ENCODE measurements at places on chromosomes 16 and 17. TPM values are rescaled to one million over a fixed set of nuclear protein-coding genes. Genes with fewer than 3 reads are reported as not detected.
A peak's percentile ranks its signal among the peaks of the same experiment; 100 is the strongest.

DNA sequence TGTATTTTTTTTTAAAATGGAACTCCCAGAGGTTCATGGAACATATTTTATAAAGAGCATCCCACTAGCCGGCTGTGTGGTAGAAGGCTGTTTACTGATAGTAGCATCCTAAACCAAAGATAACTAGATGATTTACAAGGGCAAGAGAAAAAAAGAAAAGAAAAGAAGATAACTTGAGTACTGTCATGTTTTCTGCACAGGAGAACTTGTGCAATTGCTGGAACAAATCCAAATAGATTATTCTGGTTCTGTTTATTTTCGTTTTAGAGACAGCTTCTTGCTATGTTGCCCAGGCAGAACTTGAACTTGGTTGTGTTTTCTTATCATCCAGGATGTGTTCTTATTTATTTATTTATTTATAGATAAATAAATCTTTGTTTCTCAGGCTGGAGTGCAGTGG lies 20.9 kb upstream of the PPM1D start:
- H3K36me3 ChIP-seq: no peaks in the 10 kb centered on the region
- no peak overlapping the region for H3K27ac ChIP-seq
- DNase-seq: no peak
- H3K4me3 ChIP-seq: no peak overlapping the region

GRCh38 chr17:43901861-43902589 lies 5.3 kb downstream of the MPP2 start:
- peaks cover 6% of the 10 kb centered on the region for H3K4me1 ChIP-seq
- DNase-seq: no peak
- no peaks in the 10 kb centered on the region for H3K36me3 ChIP-seq
- no peak overlapping the region for H3K27ac ChIP-seq

GRCh38 chr16:4381072-4381934 lies 9.7 kb downstream of the VASN start:
- H3K4me1 ChIP-seq: peaks cover 11% of the 10 kb centered on the region
- no peaks in the 10 kb centered on the region for H3K27me3 ChIP-seq
- H3K27ac ChIP-seq: no peak overlapping the region
- H3K36me3 ChIP-seq: no peaks in the 10 kb centered on the region

DNA sequence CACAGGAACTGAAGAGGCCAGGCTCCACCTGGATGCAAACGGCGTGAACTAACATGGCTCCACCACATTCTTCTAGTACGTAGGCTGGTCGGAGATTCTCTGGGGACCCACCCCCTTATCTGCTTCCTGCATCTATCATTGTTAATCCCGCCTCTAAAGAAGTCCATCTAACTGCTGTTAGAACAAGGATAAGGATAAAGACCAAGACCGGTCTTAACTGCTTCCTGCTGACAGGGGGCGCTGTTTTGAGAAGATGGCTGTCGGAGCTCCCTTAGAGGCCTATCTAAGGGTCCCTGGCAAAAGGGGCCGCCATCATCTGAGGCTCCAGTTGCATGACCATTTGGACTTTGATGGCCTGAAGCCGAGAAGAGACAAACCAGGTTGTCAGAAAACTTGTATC lies 25.8 kb upstream of the TNFSF12 start:
- no peak overlapping the region for H3K4me3 ChIP-seq
- no peak for DNase-seq
- H3K27ac ChIP-seq: no peak overlapping the region
- no peaks in the 10 kb centered on the region for H3K36me3 ChIP-seq
- H3K4me1 ChIP-seq: no peaks in the 10 kb centered on the region
- H3K27me3 ChIP-seq: no peaks in the 10 kb centered on the region

- no peak overlapping the region for H3K27ac ChIP-seq
- no peaks in the 10 kb centered on the region for H3K36me3 ChIP-seq
- H3K27me3 ChIP-seq: no peaks in the 10 kb centered on the region
- H3K4me3 ChIP-seq: no peak overlapping the region
- H3K4me1 ChIP-seq: no peaks in the 10 kb centered on the region
Measured at GRCh38 chr17:30000755-30001257, 59.4 kb downstream of the EFCAB5 start.

GRCh38 chr16:69131167-69131838 lies 1.1 kb downstream of the CHTF8 start:
- H3K4me1 ChIP-seq: peaks cover 13% of the 10 kb centered on the region
- peak overlapping the region; percentile 86 for H3K27ac ChIP-seq
- H3K27me3 ChIP-seq: no peaks in the 10 kb centered on the region

DNA sequence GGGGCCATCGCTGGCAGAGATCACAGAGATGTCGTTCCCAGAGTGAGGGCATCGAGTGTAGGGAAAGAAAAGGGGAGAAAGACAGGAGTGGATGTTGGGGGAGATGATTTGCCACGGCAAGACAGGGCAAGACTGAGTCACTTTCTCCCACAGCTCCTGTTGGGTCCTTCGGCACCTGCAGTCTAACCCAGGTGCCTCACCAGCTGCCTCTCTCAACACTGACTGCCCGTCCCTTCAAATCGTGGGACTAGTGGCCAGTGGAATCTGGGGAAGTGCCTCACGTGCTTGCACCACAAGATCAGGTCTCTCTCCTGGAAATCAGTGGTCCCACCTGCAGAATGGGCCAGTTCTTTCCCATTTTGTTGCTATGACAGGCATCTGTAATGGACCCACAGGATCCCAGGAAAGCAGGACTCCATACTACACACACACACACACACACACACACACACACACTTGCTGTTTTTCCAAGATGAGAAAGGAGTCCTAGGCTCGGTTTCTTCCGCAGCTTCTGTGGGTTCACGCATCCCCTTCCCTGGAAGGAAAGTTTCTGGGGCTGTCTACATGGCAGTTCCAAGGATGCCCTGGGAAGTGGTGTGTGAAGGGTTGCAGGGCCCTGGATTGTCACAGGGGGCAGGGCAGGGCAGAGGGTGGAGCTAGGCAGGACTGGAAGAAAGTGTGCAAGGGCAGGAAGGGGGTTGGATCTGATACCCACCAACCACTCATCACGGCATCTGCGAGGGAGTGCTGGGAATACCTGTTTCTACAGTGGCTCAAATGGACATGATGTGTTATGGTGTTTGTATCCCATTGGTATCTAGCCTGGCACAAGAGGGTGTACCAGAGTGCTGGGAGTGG lies 10.2 kb upstream of the CBX8 start:
- no peak overlapping the region for H3K4me3 ChIP-seq
- H3K4me1 ChIP-seq: peaks cover 8% of the 10 kb centered on the region
- H3K36me3 ChIP-seq: no peaks in the 10 kb centered on the region
- no peak overlapping the region for H3K27ac ChIP-seq
- H3K27me3 ChIP-seq: peaks cover 49% of the 10 kb centered on the region

GRCh38 chr17:49497148-49498028 lies 2.3 kb downstream of the NGFR start:
- H3K4me1 ChIP-seq: peaks cover 7% of the 10 kb centered on the region
- H3K27ac ChIP-seq: peak overlapping the region; percentile 56
- peak; percentile 60 for DNase-seq
- no peaks in the 10 kb centered on the region for H3K36me3 ChIP-seq

GRCh38 chr17:82232876-82233785 lies 4.3 kb downstream of the SLC16A3 start:
- peaks cover 27% of the 10 kb centered on the region for H3K4me1 ChIP-seq
- H3K27me3 ChIP-seq: no peaks in the 10 kb centered on the region

- H3K4me3 ChIP-seq: no peak overlapping the region
- H3K36me3 ChIP-seq: no peaks in the 10 kb centered on the region
- H3K4me1 ChIP-seq: no peaks in the 10 kb centered on the region
- no peak overlapping the region for H3K27ac ChIP-seq
Measured at GRCh38 chr16:86806838-86807351, 228.5 kb downstream of the FOXL1 start.

DNA sequence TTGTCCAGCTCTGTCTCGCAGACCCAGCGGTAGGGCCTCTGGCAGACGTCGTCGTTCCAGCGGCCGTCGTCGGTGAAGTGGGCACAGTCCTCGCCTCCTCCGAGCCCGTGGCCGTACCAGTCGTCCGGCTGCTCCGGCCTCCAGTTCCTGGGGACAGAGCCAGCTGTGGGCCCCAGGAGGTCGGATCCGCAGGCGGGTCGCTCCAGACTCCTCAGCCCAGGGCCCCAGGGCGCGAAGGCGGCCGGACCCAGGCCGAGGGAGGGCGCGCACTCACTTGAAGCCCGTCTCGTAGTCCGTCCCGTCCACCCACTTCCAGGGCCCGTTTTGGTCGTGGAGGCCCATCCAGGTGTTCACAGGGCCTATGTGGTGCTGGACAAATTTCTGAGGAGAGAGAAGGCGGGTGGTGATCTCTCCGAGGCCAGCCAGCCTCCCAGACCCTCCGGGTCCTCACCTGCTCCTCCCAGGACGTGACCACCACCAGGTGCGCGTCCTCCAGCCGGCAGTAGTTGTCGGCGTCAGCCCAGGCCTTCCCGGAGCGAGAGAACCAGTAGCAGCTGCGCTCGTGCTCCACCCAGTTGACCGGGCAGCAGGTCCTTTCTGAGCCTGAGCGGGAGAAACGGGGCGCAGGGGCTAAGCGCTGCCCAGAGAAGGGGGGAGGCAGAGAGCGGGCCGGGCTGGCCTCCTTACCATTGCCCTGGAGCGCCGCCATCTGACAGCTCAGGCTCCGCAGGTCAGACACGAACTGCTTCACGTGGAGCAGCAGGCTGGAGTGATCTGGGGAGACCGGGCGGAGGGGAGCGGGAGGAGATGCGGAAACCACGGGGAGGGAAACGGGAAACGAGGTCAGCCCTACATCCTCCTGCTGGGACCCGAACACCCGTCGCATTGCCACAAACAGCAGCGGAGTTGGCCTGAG lies 5.2 kb downstream of the ASGR1 start:
- no peaks in the 10 kb centered on the region for H3K36me3 ChIP-seq
- H3K4me3 ChIP-seq: no peak overlapping the region
- peak; percentile 47 for DNase-seq
- H3K27ac ChIP-seq: no peak overlapping the region

GRCh38 chr16:10584981-10585438 lies 4.6 kb upstream of the EMP2 start:
- no peaks in the 10 kb centered on the region for H3K36me3 ChIP-seq
- no peak overlapping the region for H3K27ac ChIP-seq
- H3K27me3 ChIP-seq: no peaks in the 10 kb centered on the region
- H3K4me3 ChIP-seq: no peak overlapping the region
- H3K4me1 ChIP-seq: no peaks in the 10 kb centered on the region
- DNase-seq: no peak

DNA sequence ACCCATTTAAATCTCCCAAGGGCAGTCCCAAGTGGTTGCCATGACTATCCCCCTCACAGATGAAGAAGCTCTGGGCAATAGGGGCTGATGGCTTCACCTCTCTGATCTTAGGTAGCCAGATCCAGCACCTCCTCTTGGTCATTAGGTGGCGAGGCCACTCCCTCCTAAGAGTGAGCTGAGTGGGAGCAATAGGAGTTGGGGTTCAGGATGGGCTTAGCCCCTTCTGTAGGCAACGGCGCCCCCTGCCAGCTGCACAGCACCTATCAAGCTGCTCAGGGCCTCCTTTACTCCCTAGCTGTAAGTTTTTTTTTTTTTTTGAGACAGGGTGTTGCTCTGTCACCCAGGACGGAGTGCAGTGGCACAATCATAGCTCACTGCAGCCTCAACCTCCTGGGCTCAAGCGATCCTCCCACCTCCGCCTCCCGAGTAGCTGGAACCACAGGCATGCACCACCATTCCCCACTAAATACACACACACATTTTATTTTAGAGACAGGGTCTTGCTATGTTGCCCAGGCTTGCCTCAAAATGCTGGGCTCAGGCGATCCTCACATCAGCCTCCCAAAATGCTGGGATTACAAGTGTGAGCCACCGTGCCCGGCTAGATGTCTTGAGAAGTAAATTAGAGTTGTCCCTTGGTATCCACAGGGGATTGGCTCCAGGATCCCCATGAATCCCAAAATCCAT lies 3.5 kb upstream of the RRAD start:
- no peaks in the 10 kb centered on the region for H3K36me3 ChIP-seq
- H3K27ac ChIP-seq: no peak overlapping the region
- no peak for DNase-seq

- no peak overlapping the region for H3K27ac ChIP-seq
- H3K36me3 ChIP-seq: no peaks in the 10 kb centered on the region
- peaks cover 6% of the 10 kb centered on the region for H3K4me1 ChIP-seq
- H3K4me3 ChIP-seq: no peak overlapping the region
- H3K27me3 ChIP-seq: no peaks in the 10 kb centered on the region
- no peak for DNase-seq
Measured at GRCh38 chr17:1060991-1061390, 64.1 kb downstream of the TIMM22 start.

GRCh38 chr16:79329967-79330366 lies 270.6 kb downstream of the MAF start:
- H3K4me1 ChIP-seq: no peaks in the 10 kb centered on the region

DNA sequence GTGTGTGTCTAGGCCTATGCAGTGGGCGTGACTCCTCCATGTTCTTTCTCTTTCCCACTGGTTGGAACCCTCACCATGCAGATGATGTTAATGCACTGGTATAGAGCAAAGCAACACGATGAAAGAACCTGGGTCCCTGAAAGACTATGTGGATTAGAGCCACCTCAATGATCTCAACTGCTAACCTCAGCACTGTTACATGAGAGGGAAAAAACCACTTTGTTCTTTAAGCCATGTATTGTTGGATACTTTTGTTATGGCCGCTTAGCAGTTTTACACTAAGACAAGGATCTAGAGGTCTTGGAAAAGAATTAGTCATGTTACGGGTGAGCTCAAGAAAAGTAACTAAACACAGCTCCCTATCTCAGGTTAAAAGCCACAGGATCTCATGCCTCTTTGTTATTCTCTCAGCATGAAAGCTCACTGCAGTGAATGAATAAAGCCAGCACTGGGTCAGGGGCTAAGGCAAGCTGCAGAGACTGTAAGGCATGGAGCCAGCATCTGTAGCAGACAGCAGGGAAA lies 56.6 kb upstream of the RBBP6 start:
- no peaks in the 10 kb centered on the region for H3K4me1 ChIP-seq
- H3K36me3 ChIP-seq: no peaks in the 10 kb centered on the region
- H3K27ac ChIP-seq: no peak overlapping the region
- H3K4me3 ChIP-seq: no peak overlapping the region

GRCh38 chr16:1465567-1465915 lies 9.3 kb downstream of the CLCN7 start:
- H3K27me3 ChIP-seq: no peaks in the 10 kb centered on the region
- H3K4me1 ChIP-seq: no peaks in the 10 kb centered on the region
- DNase-seq: no peak
- H3K4me3 ChIP-seq: no peak overlapping the region

- no peaks in the 10 kb centered on the region for H3K36me3 ChIP-seq
- no peaks in the 10 kb centered on the region for H3K4me1 ChIP-seq
- DNase-seq: no peak
- H3K27ac ChIP-seq: no peak overlapping the region
- H3K4me3 ChIP-seq: no peak overlapping the region
- no peaks in the 10 kb centered on the region for H3K27me3 ChIP-seq
Measured at GRCh38 chr17:74960570-74961342, 11.8 kb downstream of the HID1 start.

Gene INCA1
- total RNA-seq: 2.5 TPM

Gene SLC35G6
- not detected for total RNA-seq

Gene TBC1D3I
- not detected for total RNA-seq

Gene DNAI2
- total RNA-seq: not detected

Gene TPSG1
- not detected for total RNA-seq

Gene DLX3
- 0.68 TPM for total RNA-seq

Gene SPAG7
- total RNA-seq: 54.2 TPM

Gene HSF5
- 11.5 TPM for total RNA-seq

Gene MARCHF10
- not detected for total RNA-seq

Gene P4HB
- 2,101 TPM for total RNA-seq

Gene RFNG
- total RNA-seq: 92.7 TPM
